ENCODE measurements at places on chromosomes 2 and 18.
A peak's percentile ranks its signal among the peaks of the same experiment; 100 is the strongest.

DNA sequence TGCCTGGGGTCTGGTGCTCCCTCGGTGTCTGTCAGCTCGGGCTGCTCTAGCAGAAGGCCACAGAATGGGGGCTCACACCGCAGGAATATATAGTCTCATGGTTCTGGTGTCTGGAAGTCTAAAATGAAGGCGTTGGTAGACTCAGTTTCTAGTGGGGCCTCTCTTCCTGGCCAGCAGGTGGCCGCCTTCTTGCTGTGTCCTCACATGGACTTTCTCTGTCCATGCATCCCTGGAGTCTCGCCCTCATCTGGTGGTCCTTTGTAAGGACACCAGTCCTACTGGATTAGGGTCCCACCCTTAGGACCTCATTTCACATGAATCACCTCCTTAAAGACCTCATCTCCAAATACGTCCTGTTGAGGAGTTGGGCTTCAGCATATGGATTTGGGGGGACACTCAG, 65.7 kb downstream of the RRM2 start:
- DNase-seq: no peak

- peak; percentile 27 for DNase-seq
These were observed 522 bp upstream of the ZNF407 start for GRCh38 chr18:74597034-74597661.

GRCh38 chr2:5372141-5372540, 320.0 kb upstream of the SOX11 start:
- no peak for DNase-seq

DNA sequence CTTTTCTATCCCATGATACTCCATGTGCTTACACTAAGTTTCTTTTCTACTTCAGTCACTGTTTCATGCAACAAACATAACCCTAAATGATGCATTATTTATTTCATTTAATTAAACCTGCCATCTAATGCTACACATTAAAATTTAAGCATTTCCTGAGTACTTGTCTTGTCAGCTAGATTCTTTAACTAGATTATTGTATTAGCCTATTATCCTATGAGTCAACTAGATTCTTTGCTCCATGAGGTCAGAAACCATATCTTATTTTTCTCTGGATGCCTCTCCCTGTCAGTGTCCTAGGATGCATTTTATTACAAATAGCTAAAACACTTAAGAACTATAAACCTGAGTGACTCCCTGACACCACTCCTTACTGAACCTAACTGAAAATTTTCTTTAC, 652.4 kb downstream of the SLC4A3 start:
- no peak for DNase-seq

DNA sequence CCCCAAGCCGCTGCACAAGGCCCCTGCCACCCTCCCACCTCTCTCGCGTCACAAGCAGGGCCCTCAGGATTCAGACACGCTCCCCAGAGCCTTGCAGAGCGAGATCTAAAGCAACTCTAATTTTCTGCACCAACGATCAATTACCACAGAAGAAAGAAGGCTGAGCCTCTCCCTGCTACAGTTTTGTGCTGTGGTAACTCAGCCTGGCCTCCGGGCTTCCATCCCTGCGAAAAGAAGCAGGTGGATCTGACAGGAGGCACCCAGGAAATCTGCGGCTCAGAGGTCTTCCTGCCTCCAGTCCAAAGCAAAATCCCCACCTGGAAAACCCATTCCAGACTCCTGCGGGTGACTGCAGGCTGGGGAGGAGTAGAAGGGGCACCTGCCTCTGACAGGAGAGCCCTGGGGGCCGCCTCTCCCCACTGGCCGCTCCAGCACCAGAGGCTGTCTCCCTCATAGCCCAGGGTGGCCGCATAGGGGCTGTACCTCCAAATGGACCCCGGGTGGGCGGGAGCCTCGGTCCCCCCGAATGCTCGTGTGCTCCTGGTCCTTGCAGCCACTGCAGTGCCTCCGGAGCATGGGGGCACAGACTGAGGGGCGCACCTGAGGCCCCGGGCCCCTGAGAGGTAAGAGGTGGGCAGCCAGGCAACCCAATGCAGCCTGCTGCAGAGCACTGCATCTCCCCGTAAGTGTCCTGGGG, 31.0 kb downstream of the PXDN start:
- DNase-seq: no peak

Measured in omental fat pad (tissue), 4 donors.